Fibroblast of skin of right biceps (primary cell): ENCODE measurements at places on chromosomes 12 and 14.

DNA sequence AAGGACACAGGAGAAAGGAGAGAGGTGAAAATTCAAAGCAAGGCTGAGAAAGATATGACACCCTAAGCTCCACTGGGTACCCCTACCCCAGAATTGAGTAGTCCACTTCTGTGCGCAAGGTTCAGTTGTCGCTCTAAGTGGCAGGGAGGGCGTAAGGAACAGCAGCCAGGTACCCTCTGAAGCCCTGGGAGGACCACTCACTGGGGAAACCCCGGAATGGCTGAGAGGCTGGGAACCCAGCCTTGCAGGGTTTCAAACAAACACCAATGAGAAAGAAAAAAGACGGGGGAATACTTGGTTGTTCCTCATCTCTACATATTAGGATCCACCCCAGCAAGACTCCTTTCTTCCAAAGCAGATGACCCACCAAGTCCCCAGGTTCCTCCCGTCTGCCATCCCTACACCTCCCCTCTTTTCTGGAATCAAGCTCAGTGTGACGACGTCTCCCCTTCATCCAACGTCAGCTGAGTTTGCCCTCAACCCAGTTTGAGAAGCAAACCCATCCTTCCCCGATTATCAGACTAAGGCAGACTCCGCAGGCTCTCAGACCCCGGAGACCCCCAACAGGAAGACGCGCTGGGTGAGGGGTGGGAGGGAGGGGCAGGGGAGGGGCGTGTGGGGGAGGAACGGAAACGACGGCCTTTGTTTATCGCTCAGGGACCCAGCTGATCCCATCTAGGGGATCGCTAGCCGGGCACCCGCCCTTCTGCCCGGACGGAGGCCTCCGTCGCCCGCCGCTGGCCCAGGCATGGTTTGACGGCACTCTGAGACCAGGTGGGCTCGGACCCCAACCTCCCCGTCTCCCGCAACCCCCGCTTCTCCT, 795 bp downstream of the LMBR1L start:
- no peak for DNase-seq

GRCh38 chr12:27915536-27915935, 57.0 kb downstream of the PTHLH start:
- no peak for DNase-seq

DNA sequence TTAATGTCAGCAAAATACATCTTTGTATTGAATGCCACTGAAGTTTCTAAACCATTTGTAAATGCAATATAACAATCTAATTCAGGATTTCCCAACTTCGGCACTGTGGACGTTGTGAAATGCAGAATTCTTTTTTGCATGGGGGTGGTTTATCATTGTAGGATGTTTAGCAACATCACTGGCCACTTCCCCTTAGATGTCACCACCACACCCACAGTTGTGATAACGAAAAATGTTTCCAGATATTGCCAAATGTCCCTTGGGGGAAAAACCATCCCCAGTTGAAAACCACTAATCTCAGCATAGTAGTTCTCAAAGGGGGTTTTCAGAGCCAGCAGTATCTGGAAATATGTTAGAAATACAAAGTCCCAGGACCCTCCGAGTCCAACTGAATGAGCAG, 203.3 kb downstream of the NAV3 start:
- peak; percentile 56 for DNase-seq

- no peak for DNase-seq
These were observed 7.6 kb upstream of the SMUG1 start for GRCh38 chr12:54196396-54196795.

DNA sequence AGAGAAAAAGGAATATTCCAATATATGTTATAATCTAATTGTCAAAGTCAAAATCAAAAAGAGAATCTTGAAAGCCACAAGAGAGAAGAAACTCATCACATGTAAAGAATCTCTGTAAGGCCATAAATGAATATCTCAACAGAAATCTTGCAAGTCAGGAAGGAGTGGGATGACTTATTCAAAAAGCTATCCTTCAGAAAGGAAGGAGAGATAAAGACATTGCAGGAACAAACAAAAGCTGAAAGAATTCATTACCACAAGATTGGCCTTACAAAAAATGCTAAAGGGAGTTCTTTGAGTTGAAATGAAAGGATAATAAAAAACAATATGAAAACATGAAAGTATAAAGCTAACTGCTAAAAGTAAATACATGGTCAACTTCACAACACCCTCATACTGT, 286.8 kb downstream of the LRIG3 start:
- DNase-seq, result peak; percentile 30

GRCh38 chr12:46547421-46548354, 175.1 kb upstream of the SLC38A2 start:
- peak; percentile 53 for DNase-seq

DNA sequence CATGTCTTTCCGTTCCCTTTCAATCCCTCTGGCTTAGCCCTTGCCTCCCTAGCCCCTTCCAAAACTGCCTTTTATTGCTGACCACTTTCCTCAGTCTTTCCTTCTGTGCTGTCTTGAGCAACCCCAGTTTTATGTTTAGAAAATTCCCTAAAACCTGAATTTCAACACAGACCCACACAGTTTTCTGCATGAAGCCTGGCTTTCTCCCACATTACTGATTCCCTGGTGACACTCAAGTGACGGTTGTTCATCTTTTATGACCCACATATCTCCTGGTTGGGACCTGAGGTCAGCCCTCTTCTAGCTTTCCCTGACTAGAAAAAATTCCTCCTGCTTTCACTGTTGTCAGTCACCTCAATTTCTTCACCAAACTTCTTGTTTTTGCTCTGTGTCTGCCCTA, 21.0 kb downstream of the FGD4 start:
- DNase-seq, result no peak

- no peak for DNase-seq
These were observed 5.6 kb upstream of the E2F7 start for GRCh38 chr12:77070800-77071449.

GRCh38 chr12:98456576-98457573, 58.5 kb upstream of the TMPO start:
- DNase-seq, result peak; percentile 51

DNA sequence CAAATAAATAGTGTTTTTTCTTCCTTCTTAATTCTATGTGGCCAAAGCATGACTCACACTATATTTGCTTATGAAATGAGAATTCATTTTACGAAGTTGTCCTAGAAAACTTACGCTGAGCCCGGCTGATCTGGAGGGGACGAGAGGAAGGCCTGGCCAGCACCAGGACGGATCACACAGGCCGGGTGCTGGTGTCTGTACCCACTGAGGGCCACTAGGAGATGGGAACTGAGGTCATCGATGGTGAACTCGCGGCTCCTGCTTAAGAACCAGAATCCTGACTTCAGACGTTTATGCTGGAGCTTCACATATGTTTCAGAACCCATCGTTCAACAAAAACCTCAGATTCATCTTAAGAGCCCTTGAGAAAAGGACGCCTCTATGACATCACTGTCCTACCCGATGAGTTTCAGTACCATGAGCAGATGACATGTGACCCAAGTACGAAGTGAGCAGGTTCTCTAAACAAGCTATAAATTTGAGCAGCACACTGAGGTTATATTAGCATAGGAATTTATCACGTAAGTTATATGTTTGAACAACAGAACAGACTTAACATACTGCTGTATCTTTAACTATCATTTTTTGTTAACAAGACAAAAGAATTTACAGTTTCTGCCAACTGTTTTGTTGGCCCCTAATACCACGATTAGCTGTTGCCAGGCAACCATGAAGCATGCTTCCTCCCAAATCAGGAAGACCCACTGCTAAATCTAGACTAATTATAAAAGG, 111.9 kb downstream of the FOXN3 start:
- DNase-seq, result peak; percentile 77

DNA sequence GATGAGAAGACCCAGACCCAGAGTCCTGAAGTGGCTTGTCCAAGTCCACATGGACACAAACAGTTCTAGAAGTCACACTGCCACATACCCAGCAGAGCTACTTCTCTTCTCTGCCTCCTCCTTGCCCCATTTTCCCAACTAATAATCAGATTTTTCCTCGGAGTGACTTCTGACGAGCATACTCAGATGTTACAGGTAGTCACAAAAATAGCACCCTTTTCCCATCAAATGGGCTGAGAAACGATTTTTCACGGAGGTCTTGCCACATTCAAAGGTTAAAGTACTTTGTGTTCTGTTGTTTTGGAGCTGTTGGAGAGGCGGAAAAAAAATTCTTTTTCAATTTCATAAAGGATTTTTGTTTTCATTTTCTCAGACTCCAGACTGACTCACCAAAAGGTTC, 232.9 kb downstream of the ZFP36L1 start:
- no peak for DNase-seq

- no peak for DNase-seq
These were observed 8.2 kb upstream of the DICER1 start for GRCh38 chr14:95165517-95165916.

DNA sequence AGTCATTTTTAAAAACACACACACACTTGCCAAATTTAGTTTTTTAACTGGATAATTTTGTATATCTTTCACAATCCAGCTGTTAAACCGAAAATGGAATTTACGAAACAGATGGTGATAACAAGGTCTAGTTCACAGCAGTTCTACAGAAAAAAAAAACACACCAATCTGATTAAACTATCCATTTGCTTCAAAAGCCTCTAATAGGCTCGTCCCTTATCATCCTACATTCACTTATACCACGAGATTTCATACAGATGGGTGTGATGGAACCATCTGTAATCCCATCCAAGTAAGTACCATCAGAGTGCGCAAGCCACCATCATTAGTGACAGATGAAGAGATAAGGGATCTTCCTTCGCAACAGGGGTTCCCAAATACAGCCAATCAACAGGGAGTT, 20.1 kb downstream of the GCH1 start:
- no peak for DNase-seq

- no peak for DNase-seq
These were observed 32.7 kb downstream of the CCDC92 start for GRCh38 chr12:123939716-123940626.

GRCh38 chr12:3464561-3464960, 26.4 kb upstream of the PRMT8 start:
- no peak for DNase-seq

DNA sequence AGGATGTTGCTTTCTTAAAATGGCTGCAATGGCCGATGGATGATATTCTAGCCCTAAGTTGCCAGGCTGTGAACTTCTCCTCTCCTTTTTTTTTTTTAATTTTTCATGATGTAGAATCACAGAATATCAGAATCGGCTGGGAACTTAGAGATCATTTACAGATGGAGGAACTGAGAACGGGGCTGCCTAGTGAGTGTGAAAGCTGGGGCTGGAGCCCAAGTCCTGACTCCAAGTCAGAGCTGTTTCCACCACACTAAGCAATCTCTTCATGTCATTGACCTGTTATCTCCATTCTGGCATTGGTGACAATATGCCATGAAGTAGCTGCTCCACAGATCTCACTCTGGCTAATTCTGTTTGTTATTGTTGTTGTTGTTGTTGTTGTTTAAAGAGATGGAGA, 121.7 kb downstream of the SLC38A1 start:
- DNase-seq, result no peak

DNA sequence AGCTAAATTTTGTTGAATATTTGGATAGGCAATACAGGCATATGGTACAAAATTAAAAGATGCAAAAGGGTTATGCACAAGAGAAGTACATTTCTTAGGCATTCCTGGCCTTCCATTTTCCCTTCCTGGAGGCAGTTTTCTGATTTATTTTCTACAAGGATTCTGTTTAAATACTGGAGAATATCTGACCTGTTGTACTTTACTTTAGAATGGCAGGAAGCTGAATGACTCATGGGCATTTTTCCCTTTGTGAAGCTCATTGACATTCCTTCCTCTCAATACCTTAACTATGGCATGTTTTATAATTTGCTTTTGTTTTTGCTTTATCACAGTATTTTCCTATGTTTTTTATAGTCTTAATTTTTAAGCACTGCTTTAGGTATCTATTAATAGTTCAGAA, 62.7 kb downstream of the RCOR1 start:
- peak; percentile 73 for DNase-seq

DNA sequence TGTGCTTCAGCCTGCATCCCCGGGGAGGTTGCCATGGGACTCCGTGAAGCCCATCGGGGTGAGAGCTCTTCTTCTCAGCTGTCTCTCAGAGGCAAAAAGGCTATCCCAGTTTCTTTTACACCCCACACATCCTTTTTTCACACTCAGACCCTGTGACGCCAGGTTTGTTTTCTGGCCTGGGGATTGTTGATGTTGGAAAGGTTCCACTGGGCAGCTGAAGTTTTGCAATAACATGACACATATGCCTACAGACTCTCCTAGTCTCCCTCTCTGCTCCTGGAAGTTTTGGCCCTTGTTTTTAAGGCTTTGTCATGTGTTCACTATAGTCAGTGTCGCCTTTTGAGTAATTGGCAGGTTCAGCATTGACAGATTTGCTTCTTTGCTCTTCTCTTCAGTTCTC, 118.6 kb downstream of the SMOC1 start:
- DNase-seq, result no peak
